ENCODE measurements at places on chromosomes 16 and 17.

DNA sequence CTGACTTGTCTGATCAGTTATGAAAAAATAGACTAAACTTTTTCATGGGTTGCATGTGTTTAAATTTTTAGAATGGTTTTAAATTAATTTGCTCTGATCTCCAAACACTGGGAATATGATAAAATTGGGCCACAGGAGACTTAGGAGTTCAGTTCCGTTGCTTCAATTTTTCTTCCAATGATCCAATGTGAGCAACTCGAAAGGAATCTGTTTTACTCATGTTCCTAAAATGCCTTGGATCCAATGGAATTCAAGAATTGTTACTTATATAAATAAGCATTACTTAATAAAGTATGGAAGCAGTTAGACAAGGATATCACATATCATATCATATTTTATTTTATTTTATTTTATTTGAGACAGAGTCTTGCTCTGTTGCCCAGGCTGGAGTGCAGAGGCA, 56.0 kb upstream of the NACA2 start:
- no peak for DNase-seq

DNA sequence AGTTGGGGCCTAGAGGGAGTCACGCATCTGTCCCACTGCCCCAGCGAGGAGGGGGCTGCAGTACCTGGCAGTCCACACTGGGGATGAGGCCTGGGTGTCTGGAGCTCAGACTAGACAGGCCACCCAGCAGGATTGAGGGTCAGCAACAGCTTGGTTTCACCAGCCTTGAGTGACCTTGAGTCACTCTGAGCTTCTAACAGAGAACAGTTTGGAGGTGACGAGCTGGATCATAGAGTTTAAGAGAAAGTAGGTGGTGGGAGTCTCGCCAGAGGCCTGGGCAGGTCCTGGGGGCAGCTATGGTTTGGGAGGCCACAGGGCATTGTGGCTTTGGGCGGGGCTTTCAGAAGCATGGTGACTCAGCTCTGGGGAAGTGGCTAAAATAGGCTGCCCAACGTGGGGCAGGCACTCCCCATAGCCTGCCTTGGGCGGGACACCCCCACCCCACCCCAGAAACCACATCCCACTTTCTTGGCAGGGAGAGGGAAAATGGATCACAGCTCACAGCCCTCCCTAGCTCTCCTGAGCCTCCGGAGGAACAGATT, 20.5 kb downstream of the CDC42EP4 start:
- DNase-seq = no peak

DNA sequence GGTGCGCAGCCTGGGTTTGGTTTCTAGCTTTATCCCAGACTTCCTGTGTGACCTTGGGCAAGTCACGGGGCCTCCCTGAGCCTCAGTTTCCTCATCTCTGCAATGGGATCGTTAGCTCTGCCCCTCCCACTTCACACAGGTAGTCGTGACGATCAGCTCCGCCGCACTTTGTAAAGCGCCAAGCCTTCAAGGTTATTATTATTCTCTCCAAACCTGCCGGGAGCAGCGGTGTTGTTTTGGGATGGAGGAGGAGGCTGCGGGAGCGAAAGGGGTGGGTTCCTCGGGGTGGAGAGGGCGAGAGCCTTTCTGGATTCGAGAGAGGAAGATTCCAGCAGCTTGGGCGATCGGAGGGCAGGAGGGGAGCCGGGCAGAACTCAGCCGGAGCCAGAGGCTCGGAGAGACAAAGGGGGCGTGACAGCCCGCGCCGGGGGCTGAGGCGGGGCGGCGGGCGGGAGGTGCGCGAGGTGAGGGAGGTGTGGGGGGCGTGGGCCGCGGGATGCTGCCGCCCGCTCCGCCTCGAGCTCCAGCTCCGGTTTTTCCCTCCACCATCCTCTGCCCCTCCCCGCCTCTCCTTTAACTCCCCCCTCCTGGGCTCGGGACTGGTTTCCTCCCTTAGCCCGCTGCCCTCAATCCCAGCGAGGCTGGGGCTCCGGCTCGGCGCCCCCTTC, at the start of gene EFNB3:
EFNB3 (plus strand) TSS at position 602 of the 668 bp plus-strand sequence. CDS start 397 bp downstream, outside the sequence.
- peak; percentile 80 for DNase-seq

GRCh38 chr16:9630119-9630518, 538.7 kb downstream of the HAPSTR1 start:
- DNase-seq = no peak

DNA sequence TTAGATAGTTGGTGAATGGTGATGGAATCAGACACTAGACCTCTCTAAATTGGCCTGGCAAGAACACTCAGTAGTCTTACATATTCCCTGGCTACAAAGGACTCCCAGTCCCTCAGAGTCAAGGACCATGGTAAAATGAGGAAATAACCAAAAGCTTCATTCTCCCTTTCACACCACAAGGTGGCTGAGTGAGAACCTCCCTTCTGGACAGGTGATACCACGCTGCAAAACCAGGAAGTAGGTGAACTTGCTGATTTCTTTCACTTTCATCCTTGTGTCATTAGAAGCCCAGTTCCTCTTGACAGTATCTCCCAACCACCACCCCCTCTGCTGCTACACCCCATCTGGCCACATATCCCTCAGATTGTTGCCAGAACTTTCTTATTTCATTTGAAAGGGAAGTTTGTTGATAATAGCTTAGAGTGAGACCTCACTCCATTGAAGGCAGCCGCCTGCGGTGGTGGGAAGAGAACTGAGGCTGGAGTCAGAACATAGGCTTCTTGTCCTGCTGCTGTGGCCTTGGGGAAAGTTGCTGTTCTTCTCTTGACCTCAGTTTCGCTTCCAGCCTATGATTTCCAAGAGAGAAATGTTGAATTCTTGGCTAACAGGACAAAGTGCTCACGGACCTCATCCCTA, 290.6 kb upstream of the CCL2 start:
- peak; percentile 42 for DNase-seq

DNA sequence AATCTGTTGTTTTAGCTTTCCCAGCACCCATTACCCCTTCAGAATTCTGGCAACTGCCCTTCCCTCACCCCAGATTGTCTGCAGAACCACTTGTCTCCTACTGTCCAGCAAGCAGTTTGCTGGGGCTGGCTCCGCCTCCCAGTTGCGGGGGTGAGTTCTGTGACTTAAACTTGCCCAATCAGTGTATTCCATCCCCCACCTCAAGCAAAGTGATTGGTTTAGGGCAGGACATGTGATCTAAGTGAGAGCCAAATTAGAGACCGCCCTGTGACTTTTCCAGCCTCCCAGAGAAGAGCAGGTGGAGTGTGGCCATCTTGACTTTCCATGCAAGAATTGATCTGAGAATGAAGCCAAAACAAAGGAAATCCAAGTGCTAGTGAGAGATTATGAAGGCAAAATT, 22.7 kb upstream of the SRCIN1 start:
- no peak for DNase-seq

DNA sequence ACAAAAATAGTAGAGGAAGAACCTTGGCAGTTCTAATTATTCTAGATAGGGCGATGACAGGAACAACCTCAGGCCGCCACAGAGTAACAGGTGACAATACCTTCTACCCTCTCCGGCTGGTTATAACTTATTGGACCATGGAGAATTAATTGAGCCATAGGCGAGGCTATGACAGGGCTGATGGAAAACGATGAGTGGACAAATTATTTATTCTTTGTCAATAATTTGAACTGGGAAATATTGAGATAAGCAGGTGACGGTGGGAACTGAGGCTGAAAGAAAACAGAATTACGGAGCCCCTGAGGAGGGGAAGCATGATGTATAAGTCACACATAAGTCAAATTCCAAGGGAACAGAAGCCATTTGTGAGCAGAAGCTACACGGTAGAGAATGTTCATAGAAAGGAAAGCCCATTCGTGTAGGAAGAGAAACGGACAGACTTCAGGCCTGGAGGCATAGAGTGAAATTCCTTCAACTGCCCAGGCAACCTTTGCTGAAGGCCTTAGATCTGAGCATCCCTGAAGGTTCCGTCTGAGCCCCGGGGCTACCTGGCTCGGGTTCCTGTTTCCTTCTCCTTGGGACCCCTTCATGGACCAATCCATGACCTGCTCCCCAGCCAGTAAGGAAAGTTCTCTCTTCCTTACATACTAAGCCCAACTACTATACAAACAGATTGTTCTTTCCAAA, 158.1 kb downstream of the MAP2K4 start:
- DNase-seq = no peak

GRCh38 chr16:88716201-88716600, 9.9 kb downstream of the CTU2 start:
- DNase-seq = no peak

- peak; percentile 83 for DNase-seq
Observed at GRCh38 chr17:29617481-29618271, 5.0 kb downstream of the CORO6 start.

DNA sequence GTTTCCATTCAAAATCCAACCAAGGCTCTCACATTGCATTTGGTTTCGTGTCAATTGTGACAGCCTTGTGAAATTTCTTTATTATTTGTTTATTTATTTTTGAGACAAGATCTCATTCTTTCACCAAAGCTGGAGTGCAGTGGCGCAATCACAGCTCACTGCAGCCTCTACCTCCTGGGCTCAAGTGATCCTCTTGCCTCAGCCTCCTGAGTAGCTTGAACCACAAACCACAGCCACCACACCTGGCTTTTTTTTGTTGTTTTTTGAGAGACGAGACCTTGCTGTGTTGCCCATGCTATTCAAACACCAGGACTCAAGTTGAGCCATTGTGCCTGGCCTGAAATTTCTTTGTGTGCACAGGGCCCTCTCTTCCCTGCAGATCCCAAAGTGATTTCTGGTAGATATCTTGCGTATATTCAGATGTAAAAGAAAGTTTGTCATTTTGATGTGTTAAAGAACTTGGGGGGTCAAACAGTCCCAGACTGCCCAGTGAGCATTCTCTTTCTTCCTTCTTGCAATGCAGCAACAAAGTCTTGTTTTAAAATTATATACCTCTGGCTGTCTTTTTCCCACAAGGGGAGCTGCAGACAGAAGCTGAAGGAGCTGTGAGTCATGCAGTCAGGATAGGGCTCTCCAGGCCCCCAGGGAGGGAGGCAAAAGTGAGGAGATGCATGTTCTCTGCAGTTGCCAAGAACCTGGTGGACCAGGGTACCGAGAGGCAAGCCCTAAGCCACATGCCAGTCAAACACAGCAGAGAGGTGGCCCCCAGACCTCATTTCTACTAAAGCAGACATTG, 15.5 kb upstream of the USP22 start:
- peak; percentile 48 for DNase-seq

DNA sequence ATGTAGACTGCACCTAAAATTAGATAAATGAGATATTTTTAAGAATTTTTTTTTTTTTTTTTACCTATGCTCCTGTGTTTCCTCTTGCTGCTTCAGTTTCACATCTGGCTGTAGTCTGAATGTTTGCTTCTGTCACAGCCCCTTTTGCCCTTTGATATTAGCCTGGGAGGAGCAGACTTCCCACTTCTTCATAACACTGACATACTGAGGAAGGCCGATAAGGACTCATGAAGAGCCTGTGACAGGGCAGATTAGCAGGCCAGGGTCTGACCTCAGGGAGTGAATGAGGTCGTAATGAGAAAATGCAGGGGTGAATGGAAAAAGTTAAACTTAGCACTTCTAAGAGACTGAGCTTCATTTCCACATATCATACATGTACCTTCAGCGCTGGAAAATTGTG, at the start of gene SLFN14:
SLFN14 (minus strand) TSS at position 117 of the 400 bp plus-strand sequence. CDS start 2,757 bp downstream, outside the sequence.
- no peak for DNase-seq

- DNase-seq = no peak
Observed at GRCh38 chr16:21701271-21701670, 37.5 kb downstream of the OTOA start.

- DNase-seq = no peak
Observed at GRCh38 chr16:62927122-62927521, 890.9 kb upstream of the CDH8 start.

- DNase-seq = no peak
Observed at GRCh38 chr16:84260766-84261554, 21.1 kb upstream of the KCNG4 start.

DNA sequence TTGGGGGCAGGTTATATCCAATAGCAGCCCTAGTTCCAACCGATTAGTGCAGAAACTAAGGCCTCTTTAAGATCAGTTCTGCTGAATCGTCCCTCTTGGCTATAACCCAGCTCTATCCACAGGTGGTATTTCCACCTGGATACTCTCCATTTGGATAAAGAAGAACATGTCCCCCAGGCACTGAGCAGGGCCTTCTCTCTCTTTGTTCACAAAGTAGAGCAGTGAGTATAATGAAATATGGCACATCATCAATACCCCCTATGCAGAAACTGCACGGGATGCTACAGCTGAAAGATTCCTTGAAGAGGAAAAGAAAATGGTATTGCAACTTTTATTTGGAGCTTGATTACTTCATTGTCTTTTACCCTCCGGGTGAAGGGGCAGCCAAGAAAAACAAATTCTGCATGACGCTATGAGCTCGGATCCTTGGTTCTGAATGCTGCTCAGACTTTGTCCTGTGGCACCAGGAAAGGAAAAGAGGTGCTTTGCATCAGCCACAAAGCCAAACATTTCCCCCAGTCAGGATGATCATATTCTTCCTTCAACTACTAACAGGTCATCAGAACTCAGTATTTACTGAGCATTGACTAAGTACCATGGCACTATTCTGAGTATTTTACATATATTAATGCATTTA, 399.7 kb downstream of the NPIPA8 start:
- no peak for DNase-seq

DNA sequence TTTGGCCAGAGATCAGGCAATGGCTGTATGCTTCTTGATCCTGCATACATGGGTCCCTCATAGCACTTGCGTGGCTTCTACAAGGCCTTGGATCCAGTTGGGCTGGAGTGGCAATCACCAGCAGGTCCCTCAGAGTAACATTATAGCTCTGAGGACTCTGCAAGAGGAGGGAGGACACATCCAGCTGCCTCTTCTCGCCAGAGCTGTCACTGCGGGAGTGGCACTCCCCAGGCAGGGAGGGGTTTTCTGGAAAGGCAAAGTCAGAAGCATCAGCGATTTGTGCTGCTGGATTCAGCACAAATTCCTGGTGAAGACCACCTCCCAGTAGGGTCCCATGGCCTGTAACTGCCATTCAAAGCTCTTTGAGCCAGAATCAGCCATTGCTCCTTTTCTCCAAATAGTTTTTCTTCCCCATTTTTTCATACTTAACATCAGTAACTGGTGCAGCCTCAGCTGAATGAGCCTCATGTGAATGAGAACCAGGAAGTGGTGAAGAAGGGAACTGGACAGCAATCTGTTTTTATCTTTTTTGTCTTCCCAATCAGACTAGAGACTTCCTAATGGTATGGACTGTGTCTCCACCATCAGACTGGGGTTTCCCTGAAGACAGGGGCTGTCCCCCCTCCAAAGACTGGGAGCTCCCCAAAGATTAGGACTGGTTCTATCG, 40.6 kb upstream of the HOXB13 start:
- no peak for DNase-seq

GRCh38 chr16:2952679-2953078, 11.4 kb upstream of the KREMEN2 start:
- no peak for DNase-seq

All from hepatocyte (in vitro differentiated cells).